ENCODE measurements at places on chromosomes 12 and 14. TPM values are rescaled to one million over a fixed set of nuclear protein-coding genes. Genes with fewer than 3 reads are reported as not detected.

DNA sequence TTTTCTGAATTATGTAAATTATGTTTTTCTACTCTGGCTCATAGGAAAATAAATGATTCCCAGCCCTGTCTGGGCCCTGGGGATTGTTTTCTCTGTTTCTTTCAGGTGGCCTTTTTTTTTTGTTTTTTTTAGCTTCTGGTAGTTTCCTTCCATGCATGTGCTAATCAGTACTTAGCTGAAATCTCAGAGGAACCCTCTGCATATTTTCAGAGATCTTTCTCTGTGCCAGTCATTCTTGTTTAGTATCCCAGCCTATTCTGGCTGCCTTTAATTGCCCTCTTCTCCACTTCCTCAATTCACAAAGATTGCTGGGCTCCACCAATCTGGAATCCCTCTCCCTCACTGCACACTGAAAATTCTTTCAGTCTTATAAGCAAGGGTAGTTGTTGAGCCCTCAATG is 46.9 kb downstream of the CNOT2 start:
- H3K4me3 ChIP-seq = no peak overlapping the region
- H3K27me3 ChIP-seq = no peaks in the 10 kb centered on the region
- peaks cover 11% of the 10 kb centered on the region for H3K36me3 ChIP-seq
- H3K27ac ChIP-seq = peak overlapping the region; percentile 82
- no peak for DNase-seq

DNA sequence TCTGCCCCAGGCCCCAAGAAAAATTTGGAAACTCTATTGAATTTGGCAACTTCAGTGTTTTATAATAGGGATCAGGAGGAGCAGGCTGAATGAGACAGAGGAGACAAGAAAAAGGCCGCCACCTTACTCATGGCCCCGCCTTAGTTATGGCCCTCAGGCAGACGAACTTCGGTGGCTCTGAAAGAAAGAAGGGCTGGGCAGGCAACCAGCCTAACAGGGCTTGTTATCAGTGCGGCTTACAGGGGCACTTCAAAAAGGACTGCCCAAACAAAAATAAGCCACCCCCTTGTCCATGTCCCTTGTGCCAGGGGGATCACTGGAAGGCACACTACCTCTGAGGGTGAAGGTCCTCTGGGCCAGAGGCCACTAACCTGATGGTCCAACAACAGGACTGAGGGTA is 146.3 kb upstream of the ATF7IP start:
- H3K4me3 ChIP-seq = no peak overlapping the region
- H3K27me3 ChIP-seq = no peaks in the 10 kb centered on the region

DNA sequence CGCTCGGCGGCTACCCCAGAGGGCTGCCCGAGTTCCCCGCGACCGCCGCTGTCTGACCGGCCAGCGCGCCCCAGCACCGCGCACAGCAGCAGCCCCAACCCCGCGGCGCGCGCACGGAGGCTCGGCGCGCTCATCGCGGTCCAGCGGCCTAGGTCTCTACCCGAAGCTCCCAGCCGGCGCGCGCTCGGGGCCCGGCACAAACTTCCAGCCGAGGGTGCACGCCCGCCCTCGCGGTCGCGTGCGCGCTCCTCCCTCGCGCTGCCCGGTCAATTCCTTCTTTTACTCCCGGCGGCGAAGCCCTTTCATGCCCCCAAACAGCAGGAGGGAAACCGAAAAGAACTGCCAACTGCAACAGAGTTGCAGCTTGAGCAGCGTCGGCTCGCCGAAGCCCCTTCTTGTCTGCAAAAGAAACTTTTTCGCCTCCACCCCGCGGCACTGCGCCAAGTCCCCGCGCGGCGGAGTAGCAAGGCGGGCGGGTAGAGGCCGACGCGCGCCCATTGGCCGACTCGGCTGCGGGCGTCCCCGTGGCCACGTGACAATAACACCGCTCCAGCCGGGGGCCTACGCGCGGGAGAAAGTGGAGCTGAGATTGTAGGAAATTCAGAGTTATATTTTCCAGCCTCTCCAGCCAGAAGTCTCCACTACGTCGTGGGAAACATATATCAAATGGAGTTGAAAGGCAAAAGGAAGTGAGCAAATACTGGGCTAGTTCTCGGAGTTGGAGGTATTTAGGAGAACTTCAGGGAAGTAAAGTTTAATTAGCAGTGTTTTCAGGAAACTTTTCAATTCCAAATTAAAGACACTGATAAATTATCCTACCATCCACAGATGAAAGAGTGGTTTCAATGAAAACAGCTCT is at the start of gene LRIG3:
Gene LRIG3 (minus strand): TSS at position 403 of the 859 bp plus-strand sequence. CDS start 269 bp downstream, at position 134.
- peak within 1 kb of the TSS; percentile 80 for H3K4me3 ChIP-seq
- H3K4me1 ChIP-seq = peaks cover 5% of the 10 kb centered on the region
- H3K27ac ChIP-seq = peak within 1 kb of the TSS; percentile 68
- DNase-seq = peak; percentile 31
- peaks cover 35% of the 10 kb centered on the region for H3K27me3 ChIP-seq

BMAL2 gene
- total RNA-seq = 16.1 TPM

COCH gene
- total RNA-seq = 2.3 TPM

- H3K4me1 ChIP-seq = peaks cover 9% of the 10 kb centered on the region
- no peak overlapping the region for H3K4me3 ChIP-seq
- peaks cover 26% of the 10 kb centered on the region for H3K27me3 ChIP-seq
- H3K27ac ChIP-seq = no peak overlapping the region
- no peak for DNase-seq
Measured at GRCh38 chr14:96203635-96204034, 1.0 kb upstream of the BDKRB2 start.

ACVRL1 gene
- not detected for total RNA-seq

DNA sequence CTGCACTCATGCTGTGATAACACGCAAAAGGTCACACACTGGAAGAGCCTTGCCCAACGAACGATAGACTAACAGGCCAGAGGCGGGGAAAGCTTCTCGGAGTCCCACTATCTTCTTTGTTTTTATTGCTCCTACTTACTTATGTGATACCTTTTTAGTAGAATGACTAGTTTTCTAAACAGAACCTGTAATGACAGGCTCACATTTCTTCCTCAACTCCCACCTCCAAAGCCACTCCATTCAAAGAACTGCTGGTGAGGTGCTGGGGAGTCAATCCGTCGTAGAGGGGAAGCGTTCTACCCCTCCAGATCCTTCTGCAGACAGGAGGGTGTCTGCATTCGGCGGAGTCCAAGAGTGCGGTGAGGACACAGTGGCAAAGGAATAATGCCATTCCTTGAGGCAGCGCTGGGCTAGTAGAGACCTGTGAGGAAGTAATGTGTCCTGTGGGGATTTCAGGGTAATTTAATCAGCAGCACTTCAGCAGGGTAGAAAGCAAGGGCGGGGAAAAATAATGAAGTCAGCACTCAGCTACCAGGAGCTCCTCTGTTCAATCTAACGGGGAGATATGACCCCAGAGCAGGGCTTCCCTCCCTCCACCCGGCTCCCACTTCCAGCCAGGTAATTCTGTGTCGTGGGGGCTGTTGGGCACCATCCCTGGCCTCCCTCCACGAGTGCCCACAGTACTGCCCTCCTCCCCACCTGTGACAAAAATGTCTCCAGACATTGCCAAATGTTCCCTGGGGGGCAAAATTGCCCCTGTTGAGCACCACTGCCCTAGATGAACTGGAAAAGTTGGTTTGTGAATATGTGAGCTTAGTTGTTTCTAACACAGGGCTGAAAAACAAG is 25.2 kb downstream of the SPRING1 start:
- H3K4me3 ChIP-seq = no peak overlapping the region
- peaks cover 2% of the 10 kb centered on the region for H3K36me3 ChIP-seq
- no peak for DNase-seq
- H3K27ac ChIP-seq = peak overlapping the region; percentile 36
- peaks cover 11% of the 10 kb centered on the region for H3K4me1 ChIP-seq
- peaks cover 20% of the 10 kb centered on the region for H3K27me3 ChIP-seq

DNA sequence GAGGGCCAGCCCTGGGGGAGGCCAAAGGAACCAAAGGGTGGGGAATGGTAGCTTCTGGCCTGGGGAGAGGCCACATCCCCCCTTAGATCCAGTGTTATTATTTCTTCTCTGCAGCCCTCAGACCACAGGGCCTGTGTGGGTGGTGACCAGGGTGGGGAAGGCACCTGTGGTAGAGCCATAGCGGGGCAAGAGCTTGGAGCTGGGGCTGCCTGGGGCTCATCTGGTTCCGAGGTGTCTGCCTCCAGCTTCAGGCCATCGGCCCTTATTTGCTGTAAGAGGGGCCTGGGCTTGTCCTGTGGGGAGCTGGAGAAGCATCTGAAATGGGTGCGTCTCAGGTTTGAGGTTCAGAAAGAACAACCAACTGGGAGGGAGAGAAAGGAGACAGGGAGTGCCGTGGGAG is 2.1 kb upstream of the B3GNT4 start:
- no peaks in the 10 kb centered on the region for H3K36me3 ChIP-seq
- no peak overlapping the region for H3K4me3 ChIP-seq
- no peak overlapping the region for H3K27ac ChIP-seq
- no peak for DNase-seq
- peaks cover 36% of the 10 kb centered on the region for H3K27me3 ChIP-seq
- H3K4me1 ChIP-seq = peaks cover 20% of the 10 kb centered on the region

CD9 gene
- 6.1 TPM for total RNA-seq

RBM19 gene
- 76.2 TPM for total RNA-seq

SLC41A2 gene
- 15.7 TPM for total RNA-seq

DNA sequence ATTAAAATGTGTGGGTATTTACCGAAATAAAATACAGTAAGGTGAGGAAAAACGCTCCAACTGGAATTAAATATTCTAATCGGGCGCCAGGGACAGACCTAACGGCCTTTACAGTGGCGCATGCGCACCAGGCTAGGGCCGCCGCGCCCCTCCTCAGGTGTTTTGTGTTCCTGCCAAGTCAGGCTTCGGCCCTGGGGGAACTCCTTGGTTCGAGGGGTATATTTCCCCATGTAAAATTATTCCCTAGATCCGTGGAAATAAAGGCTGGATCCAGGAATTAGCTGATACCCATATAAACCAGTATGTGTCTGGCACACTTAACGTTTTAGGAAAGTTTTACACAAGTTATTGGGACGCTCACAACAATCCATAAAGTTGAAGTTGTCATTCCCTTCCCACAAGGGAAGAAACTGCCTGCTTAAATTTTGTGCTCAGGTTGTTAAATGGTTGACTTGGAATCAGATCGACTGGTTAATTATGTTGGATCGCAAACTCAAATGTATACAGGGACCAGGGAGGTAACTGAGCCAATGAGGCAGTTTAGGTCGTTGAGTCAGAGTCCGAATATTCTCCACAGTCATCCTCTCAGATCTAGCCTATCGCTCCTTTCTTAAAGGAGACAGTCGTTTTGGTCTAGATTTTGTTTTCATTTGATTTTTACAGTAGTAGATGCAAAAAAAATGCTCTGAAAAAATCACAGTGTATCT is 621 bp upstream of the ANAPC7 start:
- peak overlapping the region; percentile 100 for H3K27ac ChIP-seq
- peak overlapping the region; percentile 99 for H3K4me3 ChIP-seq
- peaks cover 29% of the 10 kb centered on the region for H3K4me1 ChIP-seq
- H3K36me3 ChIP-seq = peaks cover 12% of the 10 kb centered on the region

DNA sequence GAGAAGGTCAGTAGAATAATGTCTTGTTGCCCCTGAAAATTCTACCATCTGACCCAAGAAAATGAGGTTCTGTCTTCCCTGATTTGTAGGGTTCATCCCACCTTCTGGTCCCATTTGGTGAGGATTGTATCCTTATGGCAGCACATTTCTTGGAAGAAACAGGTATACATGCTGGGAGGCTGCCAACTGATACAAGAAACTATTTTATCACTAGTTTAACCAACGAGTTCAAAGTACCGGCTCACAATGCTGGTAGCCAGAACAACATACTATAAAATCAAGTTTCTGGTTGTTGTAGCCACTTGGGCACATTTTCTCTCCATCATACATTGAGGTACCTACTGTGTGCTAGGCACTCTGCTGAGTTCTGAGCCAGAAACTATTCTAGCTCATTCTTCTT is 7.1 kb upstream of the KCNH3 start:
- H3K36me3 ChIP-seq = no peaks in the 10 kb centered on the region
- H3K27ac ChIP-seq = no peak overlapping the region
- peaks cover 4% of the 10 kb centered on the region for H3K27me3 ChIP-seq

PTPN6 gene
- total RNA-seq = 313 TPM

GRCh38 chr12:125406131-125406530 is 340.9 kb downstream of the AACS start:
- no peaks in the 10 kb centered on the region for H3K4me1 ChIP-seq
- H3K27ac ChIP-seq = no peak overlapping the region
- DNase-seq = no peak
- H3K4me3 ChIP-seq = no peak overlapping the region

- H3K4me3 ChIP-seq = no peak overlapping the region
- peaks cover 21% of the 10 kb centered on the region for H3K27me3 ChIP-seq
- no peaks in the 10 kb centered on the region for H3K36me3 ChIP-seq
- no peak overlapping the region for H3K27ac ChIP-seq
- H3K4me1 ChIP-seq = no peaks in the 10 kb centered on the region
- DNase-seq = no peak
Measured at GRCh38 chr14:70152704-70153103, 36.0 kb downstream of the SLC8A3 start.

CCDC175 gene
- not detected for total RNA-seq

NINJ2 gene
- total RNA-seq = 8.1 TPM

DNA sequence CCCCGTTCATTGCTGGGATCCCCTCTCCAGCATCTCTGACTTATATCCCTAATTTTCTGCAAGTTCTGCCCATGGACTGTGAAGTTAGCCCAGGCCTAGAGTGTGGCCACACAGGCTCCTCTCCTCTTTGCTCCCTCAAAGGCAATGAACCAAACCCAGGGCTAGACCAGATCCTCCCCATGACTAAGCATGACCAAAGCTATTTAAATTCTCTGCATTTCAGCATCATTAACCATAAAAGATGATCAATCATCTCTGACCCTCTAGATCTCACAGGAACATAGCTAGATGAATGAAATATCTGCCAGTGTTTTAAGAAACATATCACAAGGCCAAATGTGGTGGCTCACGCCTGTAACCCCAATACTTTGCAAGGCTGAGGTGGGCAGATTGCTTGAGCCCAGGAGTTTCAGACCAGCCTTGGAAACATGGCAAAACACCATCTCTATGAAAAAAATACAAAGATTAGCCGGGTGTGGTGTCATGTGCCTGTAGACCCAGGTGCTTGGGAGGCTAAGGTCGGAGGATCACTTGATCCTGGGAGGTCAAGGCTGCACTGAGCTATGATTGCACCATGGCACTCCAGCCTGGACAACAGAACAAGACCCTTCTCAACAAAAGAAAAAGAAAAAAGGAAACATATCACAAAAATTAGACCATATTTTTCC is 2.2 kb upstream of the KRT3 start:
- no peaks in the 10 kb centered on the region for H3K36me3 ChIP-seq
- DNase-seq = no peak
- no peaks in the 10 kb centered on the region for H3K27me3 ChIP-seq
- peaks cover 18% of the 10 kb centered on the region for H3K4me1 ChIP-seq

DNA sequence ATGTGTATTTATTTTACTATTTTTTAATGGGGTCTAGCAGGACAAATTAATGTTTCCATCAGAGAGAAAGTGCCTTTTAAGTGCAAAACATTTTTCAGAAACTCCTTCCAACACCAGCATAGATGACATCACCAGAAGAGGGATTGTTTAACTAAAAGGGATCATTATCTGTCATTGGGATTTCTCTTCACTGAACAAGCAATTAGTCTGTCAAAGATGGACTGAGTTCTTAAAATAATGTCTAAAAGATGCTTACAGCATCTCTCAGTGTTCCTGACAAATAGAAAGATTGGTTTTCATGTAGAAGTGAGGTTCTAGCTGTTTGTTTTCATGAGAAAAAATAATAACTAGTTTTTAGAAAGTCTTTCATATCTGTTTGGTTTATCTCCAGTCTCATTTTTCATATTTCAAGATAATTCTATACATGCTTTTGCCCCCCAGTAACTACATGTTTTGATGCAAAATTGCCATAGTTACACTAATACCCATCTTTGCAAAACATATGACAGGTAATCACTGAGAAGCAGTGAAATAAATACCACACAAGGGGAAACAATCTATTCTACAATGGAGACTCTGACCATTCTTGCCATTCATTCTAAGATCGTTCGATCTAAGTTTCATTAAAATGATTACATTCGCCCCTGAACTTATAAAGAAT is 850.3 kb downstream of the GALC start:
- H3K4me3 ChIP-seq = no peak overlapping the region
- H3K4me1 ChIP-seq = no peaks in the 10 kb centered on the region
- DNase-seq = no peak
- H3K36me3 ChIP-seq = no peaks in the 10 kb centered on the region

ACRBP gene
- total RNA-seq = 5.2 TPM

Data from activated T-cell treated with anti-CD3 and anti-CD28 coated beads, Interleukin-2, amount 50 U/mL, for 72 hours (primary cell).